ENCODE measurements at places on chromosomes 12 and 14.
A peak's percentile ranks its signal among the peaks of the same experiment; 100 is the strongest.

DNA sequence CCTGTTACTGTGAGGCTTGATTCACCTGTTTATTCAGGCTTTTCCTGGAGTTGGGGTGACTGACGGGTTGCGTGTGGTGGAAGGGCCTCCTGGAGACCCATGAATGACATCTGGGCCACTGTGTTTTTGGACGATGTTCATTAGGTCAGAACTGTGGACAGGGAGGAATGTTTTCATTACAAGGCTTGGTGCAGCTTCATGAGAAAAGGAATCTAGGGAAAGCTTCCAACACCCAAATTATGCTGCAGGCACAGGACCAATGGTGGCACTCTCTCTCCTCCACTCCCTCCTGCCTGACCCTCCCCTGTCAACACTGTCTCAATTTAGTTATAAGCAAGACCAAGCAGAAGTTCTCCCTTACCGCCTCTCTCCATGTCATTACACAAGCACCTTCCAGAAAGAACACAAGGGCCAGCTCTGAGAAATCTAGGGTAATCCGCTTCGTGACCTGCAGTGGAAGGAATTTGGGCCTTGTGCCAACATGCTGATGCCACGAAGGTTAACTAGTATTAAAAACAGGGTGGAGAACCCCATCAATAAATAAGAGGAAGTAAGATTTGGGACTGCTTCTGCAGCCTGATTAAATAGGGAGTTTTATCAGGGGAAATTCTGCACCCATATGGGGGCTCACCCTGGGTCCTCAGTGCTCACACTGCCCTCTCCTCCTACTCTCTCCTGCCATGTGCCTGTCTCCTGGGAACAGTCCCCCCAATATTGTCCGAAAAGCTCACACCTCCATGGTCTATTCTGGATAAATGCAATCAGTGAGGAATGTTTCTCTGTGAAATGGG is 200.3 kb downstream of the KTN1 start:
- DNase-seq, result no peak

GRCh38 chr12:123971449-123971769 is 1.2 kb downstream of the CCDC92 start:
- DNase-seq, result no peak

DNA sequence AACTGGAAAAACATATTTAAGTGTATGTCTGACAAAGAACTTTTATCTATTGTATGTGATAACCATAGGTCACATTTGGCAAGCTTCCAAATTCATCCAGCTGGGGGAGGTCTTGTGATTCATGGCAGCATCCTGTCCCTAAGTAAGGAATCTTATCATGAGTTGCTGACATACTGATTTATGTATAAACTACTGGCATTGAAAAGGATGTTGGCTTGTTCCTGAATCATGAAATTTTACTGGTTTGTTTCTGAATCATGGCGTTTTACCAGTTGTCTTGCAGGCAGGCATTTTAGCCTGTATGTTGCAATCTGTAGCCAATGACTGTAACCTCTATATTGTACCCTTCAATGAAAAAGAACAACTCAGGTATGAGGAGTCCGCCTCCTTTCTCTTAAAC is 244.8 kb downstream of the IPO8 start:
- DNase-seq, result no peak

- no peak for DNase-seq
Observed at GRCh38 chr14:98956661-98957060, 315.3 kb downstream of the BCL11B start.

DNA sequence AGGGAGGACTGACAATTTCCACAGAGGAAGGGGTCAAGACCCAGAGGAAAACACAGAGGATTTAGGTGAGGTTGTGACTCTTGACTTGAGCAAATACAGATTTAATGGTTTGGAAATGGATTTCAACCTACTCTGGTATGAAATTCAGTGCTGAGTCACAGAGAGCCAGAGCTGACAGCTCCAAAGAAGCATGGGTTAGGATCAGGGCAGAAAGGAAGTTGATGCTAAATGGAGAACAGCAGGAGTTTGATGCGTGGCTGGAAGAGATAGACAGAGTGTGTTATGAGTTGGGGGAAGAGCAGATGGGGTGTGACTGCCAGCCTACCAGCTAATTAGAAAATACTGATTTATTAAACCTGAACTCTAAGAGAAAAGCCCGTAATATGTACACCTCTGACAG is 272.6 kb downstream of the FOXG1 start:
- no peak for DNase-seq

DNA sequence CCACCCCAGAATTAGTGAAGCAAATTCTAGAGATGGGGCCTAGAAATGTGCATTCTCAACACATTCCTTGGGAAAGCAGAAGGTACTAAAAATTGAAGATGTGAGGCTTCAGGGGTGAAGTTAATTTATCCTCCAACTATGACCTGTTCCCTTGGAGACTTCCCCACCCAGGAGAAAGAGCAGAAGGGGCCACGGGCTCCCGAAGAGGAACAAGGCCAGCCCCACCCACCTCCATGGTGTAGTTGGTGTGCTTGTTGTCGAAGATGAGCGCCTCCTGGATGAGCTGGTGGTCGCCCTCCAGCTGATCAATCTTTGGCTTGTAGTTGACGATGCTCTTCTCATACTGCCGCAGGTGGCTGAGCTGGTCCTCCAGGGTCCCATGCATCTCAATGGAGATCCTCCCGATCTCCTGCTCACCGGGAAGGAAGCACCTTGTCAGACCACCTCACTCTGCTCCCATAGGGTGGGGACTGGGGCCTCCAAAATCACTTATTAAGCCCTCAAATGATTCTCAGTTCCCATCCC is 87.8 kb upstream of the ZFP36L1 start:
- DNase-seq, result no peak

DNA sequence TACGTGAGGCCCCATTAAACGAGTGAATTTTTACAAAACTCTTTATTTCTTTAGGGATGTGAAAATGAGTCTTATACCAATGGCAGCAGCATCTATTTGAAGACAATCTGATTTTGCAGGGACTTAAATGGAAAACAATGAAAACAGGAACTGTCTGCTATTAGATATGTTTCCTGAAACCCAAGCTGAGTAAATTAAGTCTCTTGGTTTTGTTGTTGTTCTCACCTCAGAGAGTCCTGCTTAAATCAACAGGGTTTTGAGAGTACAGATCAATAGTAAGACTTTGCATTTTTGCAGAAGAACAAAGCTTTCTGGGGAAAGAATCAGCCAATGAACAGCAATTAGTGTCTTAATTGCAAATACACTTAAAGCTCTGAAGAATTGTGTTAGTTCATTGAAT is 39.1 kb upstream of the LGR5 start:
- no peak for DNase-seq

DNA sequence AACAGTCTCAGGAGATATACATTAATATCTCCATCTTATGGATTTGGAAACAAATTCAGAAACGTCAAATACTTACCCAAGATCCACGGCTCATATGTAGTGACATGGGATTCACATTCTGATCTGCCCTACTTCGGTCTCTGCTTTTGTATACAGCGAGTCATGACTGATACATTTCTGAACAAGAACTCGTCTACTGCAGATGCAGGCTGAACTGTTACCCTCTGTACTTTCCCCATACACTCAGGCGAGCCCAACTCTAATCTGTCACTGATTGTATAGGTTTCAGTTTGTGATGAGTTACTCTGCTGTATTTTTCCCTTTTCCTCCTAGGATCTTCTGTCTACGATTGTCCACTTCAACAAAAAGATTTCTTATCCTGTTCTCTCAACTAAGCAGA is 441.6 kb downstream of the CCDC91 start:
- no peak for DNase-seq

- DNase-seq, result peak; percentile 12
Observed at GRCh38 chr14:59664741-59665140, 88.1 kb upstream of the CCDC175 start.

GRCh38 chr12:67483871-67484554 is 164.5 kb upstream of the DYRK2 start:
- no peak for DNase-seq

DNA sequence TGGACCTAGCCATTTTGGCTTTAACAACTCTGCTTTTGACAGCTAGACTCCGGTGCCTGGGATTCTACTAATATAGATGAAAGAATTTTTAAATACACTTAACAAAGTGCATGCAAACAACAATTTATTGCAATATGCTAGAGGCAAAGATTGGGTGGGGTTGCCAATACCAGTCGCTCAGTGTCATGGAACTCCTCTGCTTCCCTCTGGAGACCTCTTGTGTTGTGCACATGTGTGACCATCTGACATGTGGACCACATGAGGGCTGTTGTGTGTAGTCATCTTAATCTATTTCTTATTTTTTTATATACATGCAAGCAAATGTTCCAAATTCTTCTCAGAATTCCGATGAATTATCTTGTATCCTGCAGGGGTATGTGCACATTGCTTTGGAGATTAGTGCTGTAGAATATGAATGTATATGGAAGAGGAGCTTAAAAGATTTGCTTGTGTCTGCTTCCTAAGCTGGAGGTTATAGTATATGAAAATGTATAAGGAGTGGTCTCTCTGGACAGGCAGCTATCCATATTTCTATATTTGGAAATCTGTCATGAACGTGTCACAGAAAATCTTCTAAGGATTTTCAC is 24.2 kb upstream of the STXBP6 start:
- no peak for DNase-seq

DNA sequence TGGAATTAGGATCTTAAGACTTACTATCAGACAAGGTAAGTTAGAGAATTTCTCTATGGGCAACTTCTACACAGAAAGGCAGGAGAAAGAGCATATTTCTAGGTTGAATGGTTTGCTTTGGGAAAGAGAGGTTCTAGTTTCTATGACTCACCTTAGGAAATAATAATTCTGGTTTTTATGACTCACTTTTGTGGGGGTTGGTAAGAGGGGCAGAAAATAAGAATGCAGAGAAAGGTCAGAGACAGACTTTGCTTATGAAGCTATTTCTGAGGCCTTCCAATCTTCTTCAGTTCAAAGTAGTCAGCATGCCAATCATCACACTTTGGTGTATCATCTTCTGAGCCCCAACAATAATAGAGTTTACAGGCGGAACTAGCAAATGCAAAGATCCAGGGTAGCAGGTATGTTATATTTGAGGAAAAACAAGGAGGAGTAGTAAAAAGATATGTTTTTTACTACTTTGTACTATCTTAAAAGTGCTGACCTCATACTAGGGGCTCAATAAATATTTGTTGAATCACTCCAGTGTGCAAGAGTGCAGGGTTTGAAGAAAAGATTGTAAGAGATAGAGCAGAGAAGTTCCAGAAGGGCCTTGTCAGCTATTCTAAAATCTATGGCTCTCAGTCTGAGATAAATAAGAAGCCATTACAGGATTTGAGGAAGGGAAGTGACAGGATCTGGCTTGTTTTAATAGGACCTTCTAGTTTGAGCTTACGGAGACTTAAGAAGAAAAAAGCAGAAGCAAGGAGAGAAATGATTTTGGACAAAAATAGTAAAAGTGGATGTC is 56.7 kb upstream of the LRFN5 start:
- DNase-seq, result no peak

- DNase-seq, result no peak
Observed at GRCh38 chr12:19410211-19410610, 29.1 kb upstream of the AEBP2 start.

DNA sequence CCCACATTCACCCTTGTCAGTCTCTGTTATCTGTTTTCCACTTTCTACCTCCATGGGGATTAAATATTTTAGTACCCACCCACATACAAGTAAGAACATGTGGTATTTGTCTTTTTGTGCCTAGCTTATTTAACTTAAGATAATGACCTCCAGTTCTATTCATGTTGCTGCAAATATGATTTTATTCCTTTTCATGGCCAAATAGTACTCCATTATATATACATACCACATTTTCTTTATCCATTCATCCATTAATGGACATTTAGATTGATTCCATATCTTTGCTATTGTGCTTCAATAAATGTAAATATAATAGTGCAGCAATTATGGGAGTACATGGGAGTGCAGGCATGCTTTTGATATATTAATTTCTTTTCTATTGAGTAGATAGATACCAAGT is 185.8 kb downstream of the RPAP3 start:
- no peak for DNase-seq

GRCh38 chr12:23949348-23950209 is at the start of gene SOX5:
Gene SOX5 (minus strand): TSS chr12:23949670. CDS start chr12:23949601, 69 bp downstream.
- no peak for DNase-seq

DNA sequence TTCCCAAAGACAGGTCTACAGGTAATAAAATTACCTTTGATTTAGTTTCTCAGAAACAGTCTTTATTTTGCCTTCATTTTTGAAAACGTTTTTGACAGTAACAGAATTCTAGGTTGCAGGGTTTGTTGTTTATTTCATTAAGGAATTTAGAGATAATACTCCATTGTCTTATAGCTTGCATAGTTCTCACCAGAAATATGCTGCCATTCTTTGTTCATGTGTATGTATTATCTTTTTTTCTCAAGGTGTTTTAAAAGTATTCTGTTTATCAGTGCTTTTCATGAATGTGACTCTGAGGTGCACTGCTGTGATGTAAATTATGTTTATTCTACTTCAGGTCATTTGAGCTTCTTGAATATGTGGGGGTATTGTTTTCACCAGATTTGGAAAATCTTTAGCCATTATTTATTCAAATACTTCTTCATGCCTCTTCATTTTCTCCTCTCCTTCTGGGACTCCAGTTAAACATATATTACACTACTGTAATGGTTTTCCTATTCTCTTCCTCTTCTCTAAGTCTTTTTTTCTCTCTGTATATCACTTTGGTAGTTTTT is 32.7 kb downstream of the ZNF605 start:
- no peak for DNase-seq

- DNase-seq, result no peak
Observed at GRCh38 chr12:88578276-88579160, 1.8 kb downstream of the KITLG start.

DNA sequence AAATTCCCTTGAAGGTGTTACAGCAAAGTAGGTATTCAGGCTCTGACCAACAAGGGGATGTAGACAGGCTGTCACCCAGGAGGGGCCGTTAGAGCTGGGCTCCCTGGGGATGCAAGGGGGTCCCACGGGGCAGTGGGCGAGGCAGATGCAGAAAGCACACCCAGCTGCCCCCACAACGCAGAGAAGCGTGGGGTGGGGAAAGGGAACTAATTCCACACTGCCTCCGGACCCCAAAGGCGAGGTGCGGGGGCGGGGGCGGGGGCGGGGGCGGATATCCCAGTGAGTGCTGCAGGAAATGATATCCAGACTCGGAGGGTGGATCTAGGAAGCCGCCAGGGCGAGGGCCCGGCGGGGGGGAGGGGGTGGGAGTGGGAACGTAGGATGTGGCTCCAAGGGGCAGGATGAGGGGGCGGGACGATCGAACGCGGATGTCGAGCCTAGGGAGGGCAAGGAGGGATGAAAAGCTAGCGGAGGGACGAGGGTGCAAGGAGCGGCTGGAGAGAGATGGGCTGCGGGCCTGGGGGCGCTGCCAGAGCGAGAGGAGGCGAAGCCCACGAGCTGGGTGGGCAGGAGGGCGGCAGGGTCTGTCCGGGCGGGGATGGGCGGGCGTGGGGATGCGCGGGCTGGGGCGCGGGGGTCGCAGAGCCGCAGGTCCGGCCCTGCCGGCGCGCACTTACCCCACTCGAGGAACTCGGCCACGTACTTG is 874 bp downstream of the CDC42BPB start:
- DNase-seq, result no peak

DNA sequence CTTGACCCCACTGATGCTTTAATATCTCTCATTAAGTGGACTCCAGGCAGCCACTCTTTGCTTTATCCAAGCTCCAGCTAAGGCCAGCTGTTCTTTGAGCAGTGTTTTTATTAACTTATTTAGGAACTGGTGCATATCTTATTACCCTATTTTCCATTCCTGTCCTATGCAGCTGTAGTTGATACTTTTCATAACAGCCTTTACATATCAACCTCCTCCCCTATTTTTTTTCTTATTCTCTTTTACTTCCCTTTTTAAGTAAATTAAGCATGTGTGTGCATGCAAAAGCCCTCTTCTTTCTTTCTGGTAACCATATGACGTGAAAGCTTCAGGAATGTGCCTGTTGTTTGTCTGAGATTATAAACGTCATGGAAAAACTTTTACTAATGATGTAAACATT is 121.2 kb downstream of the PTPRQ start:
- DNase-seq, result no peak

GRCh38 chr12:80847575-80847974 is 90.2 kb downstream of the LIN7A start:
- no peak for DNase-seq
